ENCODE measurements at places on chromosomes 5 and 9.

DNA sequence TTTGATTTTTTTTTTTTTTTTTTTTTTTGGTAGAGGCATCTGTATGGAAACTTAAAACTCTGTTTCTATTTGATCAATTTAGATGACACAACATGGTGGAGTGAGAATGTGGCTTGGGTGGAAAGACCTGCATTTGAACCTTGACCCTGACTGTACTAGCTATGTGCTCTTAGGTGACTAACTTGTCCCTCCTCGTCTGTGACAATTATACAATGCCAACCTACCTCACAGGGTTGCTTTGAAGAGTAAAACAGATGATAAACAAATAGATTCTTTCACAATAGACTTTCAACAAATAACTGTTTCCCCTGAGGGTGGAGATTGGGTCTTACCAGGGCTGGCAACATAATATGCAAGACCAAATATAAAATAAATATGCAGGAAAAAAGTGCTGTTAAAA is 109.3 kb downstream of the CRB2 start:
- no peak for DNase-seq

GRCh38 chr9:97419309-97419867 is 7.5 kb downstream of the TDRD7 start:
- DNase-seq = no peak

- no peak for DNase-seq
Measured at GRCh38 chr5:143085319-143085917, 315.2 kb downstream of the ARHGAP26 start.

GRCh38 chr5:161471211-161471950 is 75.1 kb downstream of the GABRB2 start:
- DNase-seq = no peak

- no peak for DNase-seq
Measured at GRCh38 chr5:139167952-139168720, 30.0 kb downstream of the SIL1 start.

GRCh38 chr5:157225469-157226422 is 40.2 kb upstream of the CYFIP2 start:
- DNase-seq = no peak

DNA sequence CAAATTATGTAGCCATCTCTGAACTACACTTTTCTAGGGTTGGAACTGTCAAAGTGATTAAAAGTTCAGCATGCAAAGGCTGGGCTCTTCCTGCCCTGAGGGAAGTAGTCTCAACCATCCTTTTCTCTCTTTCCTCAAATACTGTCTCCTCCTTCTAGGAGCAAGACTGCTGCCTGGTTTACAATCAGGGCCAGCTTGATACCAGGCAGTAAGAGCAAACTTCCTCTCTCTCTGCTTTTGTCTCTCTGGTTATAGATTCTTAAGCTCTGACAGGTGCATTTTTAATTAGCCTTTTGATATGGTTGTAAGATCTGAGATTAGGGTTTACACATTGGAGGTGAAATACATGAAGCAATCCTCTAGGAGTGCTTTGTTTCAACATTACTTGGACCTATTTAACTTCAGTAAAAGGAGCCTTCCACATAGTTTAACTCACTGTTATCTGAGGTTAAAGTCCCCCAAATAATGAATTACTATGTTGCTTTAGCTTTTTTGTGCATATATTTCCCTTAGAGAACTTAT is 436.1 kb downstream of the SPATA31D1 start:
- no peak for DNase-seq

GRCh38 chr9:133919253-133920115 is 72.6 kb downstream of the VAV2 start:
- no peak for DNase-seq

DNA sequence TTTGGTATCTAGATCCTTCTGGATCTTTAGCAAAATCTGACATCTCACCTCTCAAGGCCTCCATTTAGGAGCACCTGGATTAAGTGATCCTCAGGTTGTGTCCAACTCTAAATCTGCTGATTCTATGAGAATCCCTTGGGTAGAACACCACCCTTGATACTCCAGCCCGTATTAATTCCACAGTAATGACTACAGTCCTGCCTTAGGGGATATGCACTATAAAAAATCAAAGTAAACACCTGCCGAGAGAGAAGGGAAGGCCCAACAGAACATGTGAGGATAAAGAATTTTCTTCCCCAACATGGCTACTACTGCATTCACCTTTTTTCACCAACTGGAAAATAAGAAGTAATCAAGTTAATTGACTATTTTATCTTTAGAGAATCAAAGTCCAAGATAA is 27.6 kb downstream of the DAP start:
- no peak for DNase-seq

DNA sequence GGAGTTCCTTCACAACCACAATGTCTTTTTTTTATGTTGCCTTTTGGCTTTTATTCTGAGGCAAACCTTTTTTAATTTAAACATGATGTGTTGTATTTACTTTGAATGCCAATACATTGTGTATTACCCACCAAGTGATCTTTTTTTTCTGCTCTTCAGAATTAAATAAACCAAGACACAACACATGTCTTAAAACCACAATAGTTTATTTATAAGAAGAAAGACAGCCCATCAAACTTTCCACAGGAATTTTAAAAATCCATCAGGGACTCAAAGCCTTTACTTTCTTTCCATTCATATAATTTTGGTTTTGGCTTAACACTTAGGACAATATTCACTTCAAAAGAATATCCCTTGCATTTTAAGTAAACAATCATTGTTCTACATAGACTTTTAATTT is 321.8 kb upstream of the MEF2C start:
- DNase-seq = no peak

DNA sequence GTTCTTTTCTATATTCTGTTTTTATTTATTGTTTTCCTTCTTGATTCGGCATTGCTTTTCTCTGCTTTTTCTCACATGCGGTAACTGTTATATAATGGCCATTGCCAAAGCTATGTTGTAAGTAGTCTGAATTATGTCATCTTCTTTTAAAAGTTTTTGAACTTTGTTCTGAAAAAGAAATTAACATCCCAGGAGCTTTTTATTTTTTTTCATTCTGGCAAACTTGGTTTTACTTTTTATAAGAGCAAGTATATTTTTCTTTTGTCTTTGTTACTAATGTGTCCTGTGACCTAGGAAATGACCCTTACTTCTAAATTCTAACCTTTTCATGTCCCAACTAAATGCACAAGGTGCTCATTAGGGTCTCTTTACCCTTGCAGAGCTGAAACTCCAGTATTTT is 26.7 kb upstream of the IZUMO3 start:
- DNase-seq = no peak
